ENCODE measurements at places on chromosomes 2 and 18.

GRCh38 chr2:7845332-7845731 is 836.5 kb upstream of the ID2 start:
- DNase-seq, result no peak

DNA sequence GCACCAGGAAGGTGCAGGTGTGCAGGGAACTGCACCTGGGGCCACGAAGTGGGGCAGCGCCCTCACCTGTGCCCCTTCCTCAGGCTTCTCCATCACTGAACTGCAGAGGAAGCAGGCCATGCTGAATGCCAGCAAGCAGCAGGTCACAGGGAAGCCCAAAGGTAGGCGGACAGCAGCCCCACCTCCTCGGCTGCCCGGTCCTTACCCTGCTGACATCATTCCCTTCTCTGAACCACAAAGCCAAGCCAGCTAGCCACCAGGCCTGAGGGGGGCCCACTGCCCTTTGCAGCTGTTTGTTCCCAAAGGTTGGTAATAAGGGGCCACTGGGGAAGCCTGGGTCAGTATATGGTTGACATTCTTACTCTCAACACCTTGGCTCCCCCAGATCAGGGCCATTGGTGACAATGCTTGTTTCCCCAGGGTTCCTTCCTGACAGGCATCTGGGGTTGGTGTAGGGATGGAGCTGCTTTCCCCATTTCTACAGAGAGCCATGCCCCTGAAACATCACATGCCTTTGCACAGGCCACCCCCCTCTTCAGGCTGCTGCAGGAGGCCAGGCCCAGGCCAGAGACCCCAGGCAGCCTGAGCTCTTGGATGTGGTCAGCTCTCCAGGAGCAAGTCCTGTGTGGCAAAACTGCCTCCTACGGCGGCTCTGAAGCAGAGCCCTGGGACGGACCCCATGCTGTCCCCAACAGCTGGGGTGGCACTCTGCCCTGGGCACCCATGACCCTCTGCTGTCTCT is 47.8 kb downstream of the FAM168B start:
- DNase-seq, result no peak

DNA sequence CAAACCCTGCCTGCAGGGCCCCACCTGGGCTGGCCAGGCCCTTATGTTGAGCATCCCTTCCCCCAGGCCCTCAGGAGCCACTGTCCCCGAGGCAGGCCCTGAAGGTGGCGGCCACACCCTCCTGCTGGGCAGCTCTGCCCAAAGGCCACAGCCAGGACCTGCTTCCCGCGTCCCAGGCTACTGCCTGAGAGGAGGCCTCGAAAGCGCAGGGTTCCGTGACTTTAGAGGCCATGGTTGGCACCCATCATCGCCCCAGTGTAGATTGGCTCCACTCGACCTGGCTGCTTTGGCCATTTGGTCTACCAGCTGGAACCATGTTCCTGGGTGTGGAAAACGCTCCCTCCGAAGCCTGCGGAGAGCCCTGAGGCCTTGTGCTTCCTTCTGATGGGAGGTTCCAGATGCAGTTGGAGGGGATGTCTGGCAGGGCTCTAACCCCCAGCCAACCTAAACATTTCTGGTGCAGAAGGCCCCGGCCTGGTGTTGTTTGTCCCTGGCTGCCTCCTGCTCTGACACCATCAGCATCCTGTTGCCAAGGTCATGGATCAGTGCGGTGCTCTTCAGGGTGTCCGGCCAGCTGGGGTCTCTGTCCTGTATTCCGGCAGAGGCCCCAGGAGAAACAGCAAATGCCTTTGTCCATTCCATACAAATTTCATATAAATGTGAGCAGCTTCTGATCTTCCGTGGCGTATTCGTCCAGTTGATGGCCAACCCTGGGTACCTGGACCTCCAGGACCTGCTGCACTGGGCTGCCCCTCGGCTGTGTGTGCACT is 14.7 kb downstream of the CAPN10 start:
- DNase-seq, result no peak

DNA sequence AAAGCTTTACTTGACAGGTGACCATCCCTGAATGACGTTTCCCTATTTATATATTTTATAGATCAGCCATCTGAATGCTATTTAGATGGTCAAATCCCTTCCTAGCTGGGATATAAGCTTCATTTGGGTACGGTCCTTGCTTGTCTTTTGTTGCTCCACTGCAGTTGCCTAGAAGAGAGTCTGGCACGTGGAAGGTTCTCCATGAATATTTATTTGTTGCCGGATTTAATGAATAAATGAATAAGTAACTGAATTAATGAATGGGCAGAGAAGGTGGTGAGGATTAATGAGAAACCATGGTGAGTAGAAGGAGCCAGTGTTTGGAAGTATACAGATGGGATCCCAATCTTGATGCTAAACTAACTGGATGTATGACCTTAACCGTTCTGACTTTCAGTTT is 222.1 kb downstream of the LPIN1 start:
- DNase-seq, result no peak

- DNase-seq, result no peak
Measured at GRCh38 chr2:212535996-212536816, 2.4 kb downstream of the ERBB4 start.

GRCh38 chr18:37006742-37007141 is 177.8 kb downstream of the KIAA1328 start:
- DNase-seq, result no peak

DNA sequence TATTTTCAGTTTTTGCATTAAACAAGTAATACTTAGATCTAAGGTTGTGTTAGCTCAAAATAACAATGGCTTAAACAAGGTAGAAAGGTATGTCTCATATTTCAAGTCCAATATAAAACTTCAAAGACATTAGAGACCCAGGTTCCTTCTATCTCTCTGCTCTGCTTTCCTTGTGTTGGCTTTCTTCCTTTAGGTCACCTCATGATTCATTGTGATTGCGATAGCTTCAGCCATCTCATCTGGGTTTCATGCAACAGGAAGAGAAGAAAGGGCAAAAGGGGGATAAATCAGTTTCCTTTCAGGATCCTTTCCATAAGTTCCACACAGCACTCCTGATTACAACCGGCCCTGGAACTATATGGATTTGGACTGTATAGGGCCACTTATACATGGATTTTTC is 16.0 kb upstream of the TBR1 start:
- DNase-seq, result no peak

- no peak for DNase-seq
Measured at GRCh38 chr2:113677330-113677729, 50.3 kb downstream of the RABL2A start.

GRCh38 chr2:85174943-85175342 is 41.8 kb downstream of the TCF7L1 start:
- DNase-seq, result peak; percentile 1

DNA sequence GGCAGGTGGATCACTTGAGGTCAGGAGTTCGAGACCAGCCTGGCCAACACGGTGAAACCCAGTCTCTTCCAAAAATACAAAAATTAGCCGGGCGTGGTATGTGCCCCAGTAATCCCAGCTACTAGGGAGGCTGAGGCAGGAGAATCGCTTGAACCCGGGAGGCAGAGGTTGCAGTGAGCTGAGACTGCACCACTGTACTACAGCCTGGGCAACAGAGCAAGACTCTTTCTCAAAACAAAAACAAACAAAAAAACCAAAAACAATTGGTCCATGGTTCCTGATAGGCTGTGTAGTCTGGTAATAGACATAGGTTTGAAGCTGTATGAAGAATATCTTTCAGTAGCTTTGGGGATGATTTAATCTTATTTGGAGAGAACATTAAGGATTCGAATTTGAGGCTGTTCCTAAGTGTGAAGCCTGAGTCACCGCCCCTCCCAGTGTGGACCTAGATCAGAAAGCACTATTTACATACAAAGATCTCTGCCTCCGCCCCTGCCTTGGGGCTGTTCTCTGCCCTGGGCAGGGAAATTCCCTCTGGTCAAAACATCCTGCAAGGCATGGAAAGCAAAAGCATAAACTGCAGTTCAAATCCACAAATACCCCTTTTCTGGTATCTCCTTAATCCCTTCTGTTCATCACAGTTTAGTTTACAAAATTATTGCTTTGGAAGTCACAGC is 52.8 kb upstream of the PMAIP1 start:
- no peak for DNase-seq

DNA sequence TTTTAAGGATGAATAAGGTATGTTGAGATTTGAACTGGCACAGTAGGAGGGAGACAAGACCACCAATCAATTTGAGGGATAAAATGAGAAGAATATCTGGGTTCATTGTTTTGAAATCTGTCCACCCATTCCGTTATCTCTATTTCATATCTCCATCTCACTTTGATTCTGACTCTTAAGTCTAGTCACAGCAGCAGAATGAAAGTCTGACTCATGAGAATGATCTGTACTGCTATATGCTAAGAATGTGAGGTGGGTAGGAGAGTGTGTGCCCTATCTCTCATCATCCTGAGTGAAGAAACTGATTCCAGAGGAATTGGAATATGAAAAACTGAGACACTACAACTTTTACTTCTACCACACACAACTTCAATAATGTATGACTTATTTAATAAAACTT is 1994.5 kb upstream of the PIK3C3 start:
- no peak for DNase-seq

GRCh38 chr2:192162392-192163042 is 32.2 kb downstream of the TMEFF2 start:
- DNase-seq, result no peak

- DNase-seq, result no peak
Measured at GRCh38 chr2:16655905-16656642, 9.6 kb downstream of the CYRIA start.

DNA sequence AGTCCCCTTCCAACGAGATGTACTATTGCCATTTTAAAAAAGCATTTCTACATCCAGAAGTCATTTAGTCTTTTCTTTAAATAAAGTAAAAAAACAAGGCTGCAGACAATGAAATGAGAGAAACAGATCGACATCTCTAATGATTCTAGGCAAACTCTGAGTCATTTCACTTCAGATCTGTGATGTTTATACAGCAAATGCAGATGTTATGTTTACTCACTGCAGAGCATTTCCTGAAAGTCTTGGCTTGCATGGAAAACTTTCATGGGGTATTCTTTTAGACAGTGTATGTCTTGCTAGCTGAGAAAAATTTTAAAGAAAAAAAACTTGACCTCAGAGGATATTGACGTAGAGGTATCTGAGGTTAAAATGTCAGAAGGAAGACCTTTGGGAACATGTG is 797.4 kb downstream of the CNTNAP5 start:
- no peak for DNase-seq

GRCh38 chr18:41548521-41549260 is 406.3 kb upstream of the PIK3C3 start:
- DNase-seq, result no peak

DNA sequence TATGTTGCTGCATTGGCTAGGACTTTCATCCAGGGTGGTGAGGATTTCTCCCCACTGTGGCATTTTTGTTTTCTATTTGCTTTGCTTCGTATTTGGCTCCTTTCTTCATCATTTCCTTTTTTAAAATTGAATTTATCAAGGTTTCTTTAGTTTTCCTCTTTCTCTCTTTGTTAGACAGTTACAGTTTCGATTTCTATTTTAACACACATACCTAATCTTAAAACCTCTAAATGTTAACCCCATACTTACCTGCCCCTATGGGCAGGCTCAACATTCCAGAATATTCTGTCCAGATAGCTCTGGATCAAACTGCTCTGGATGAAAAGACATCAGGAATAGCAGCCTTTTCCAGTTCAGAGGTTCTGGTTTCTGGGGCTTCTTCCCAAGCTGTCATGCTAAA is 49.2 kb downstream of the DIPK1C start:
- DNase-seq, result no peak

DNA sequence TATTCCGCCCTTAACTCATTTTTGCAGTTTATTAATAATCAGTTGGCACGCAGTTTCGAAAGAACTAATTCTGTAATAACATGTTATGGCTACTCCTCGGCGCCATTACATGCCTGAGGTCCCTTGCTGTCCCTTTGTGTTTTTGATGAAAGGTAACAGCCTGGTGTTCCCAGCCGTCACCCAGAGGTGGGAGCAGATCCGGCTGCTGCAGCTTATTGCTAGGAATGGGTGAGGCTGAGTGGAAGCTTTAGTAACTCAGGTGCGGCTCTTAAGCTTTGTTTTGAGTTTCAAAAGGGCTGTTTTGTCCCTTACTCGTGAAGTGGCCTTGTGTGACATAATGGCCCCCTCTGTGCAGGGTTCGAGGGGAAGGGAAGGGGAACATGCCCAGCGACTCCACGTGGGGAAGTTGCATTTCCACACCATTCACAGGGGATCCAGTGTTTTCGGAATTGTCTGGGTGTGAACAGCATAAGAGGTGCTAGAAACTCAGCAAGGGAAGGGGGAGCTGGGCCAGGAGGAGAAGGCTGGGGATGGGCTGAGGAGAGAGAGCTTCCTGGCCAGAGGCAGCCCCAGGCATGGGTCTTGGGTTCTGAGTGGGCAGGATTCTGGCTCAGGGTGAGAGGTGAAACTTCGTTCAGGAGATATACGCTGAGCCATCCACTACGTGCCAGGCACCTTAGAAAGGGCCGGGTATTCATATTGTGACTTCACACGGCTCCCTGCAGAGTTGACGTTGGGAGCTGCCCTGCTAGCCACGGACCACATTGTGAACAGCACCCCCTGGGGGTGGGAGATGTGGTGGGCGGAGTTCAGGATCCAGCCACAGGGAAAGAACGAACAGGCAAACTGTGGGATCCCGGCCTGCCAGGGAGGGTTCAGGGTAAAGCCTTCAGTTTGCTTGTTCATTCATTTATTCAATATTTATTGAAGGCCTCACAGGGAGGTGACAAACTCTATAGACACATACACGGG is 84.4 kb downstream of the TGOLN2 start:
- no peak for DNase-seq

GRCh38 chr2:18426174-18426573 is 134.3 kb downstream of the RDH14 start:
- no peak for DNase-seq

- no peak for DNase-seq
Measured at GRCh38 chr2:71513721-71514120, 60.4 kb downstream of the DYSF start.

DNA sequence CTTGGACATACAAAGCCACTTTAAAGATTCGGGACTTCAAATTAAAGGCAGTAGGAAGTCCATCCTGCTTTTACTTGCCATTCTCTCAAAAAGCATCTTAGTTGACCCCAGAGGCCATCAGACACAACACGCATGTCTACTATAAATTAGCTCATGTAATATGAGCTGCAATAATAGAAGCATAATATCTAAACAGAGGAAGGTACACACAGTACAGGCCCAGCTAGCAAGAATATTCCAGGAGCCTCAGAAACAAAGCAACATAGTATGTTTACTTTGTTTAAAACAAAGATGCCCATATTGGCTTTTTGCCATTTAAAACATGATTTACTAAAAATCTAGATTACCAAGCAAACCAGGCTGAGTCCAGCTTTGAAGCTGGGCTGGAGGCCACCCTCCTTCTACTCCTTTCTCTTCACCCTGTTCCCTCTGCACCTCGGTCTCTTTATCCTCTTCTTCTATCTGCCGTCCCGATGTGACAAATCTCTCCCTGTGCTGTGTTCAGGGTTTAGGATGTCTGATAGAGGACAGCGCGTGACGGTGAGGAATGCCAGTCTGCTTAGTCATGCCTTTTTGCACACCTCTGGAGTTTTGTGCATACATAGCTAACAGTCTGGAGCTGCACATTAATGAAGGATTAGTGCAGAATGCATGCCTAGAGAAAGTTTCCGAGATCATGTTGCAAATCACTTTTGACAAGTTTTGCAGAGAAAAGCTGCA is 28.2 kb downstream of the DTNA start:
- no peak for DNase-seq
